ENCODE measurements at places on chromosomes 11 and 22.

- no peak for DNase-seq
Measured at GRCh38 chr22:23691748-23692423, 1.1 kb downstream of the RGL4 start.

DNA sequence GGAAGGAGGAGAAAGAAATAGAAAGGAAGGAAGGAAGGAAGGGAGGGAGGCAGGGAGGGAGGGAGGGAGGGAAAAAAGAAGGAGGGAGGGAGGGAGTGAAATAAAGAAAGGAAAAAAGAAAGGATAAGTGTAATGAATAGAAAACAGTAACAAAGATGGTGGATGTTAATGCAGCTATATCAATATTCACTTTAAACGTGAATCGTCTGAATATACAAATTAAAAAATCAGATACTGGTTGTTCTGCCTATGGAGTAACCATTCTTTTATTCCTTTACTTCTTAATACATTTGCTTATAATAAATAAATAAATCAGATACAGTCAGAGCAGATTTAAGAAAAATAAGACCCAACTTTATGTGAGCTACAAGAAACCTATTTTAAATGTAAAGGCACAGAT lies 1520.4 kb downstream of the TBC1D22A start:
- DNase-seq: no peak

DNA sequence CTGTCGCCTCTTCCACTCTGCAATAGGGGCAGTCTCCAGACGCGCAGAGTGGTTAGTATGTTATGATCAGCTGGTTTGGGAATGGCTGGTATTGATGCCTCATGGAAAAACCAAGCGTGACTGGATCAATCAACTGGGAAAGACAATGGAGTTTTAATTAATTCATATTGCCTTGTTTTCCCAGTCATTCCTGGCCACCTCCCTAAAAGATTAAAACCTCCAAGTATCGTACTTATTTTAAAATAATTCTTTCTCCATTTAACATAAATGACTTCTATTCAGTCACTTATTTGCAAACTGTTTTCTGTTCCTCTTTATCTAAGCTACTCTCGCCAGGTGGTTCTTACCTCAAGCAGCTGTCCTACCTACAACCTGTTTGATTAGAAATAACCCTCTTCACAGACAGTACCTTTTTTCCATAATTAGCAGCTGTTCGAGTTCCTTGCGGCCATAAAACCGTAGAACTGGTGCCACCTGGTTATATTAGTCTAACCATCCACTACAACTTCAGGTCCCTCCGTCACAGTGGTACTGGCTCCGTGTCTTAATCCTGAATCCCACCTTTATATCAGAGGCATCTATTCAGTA lies 898 bp downstream of the ZNF215 start:
- no peak for DNase-seq

DNA sequence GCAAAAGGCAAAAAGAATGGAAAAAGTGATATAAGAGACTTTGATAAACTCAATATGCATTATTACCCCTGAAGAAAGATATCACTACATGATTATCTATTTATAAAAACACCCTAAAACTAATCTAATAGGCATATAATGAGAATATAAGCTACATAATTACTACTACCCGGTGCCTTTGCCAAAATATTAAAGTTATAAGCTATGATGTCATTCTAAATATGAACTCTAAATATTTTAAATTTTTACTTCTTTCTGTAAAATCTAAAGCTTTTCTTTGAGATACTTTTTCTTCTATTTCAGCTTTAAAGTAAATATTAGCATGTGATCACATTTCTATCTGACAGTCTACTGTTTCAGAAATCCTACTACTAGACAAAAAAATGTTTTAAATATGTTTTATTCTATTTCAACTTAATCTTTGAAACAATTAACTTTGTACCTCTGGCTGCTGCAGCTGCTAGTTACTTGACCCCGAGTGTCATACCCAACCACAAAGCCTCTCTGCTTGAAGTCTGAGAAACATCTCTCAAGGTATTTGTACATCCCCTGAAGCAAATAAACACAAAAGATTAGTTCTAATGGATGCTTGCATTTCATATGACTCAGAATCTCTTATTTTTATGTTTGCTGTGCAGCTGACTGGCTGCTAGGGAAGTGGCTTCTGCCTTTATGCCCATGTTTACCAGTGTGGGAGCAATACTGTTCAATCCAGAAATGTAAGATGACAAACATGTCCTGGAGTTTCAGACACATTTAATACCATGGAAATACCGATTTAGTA lies 26.8 kb downstream of the PGM2L1 start:
- DNase-seq: no peak

GRCh38 chr11:116224154-116224888 lies 548.5 kb downstream of the BUD13 start:
- peak; percentile 30 for DNase-seq

- no peak for DNase-seq
Measured at GRCh38 chr22:27183474-27183873, 526.1 kb downstream of the MIAT start.
